HuH-7.5 (cell line): ENCODE measurements at places on chromosomes 3 and 15.

- no peak for DNase-seq
These were observed 67.7 kb downstream of the ARHGEF26 start for GRCh38 chr3:154188846-154189245.

- DNase-seq = no peak
These were observed 119.6 kb upstream of the C15orf61 start for GRCh38 chr15:67401336-67401735.

DNA sequence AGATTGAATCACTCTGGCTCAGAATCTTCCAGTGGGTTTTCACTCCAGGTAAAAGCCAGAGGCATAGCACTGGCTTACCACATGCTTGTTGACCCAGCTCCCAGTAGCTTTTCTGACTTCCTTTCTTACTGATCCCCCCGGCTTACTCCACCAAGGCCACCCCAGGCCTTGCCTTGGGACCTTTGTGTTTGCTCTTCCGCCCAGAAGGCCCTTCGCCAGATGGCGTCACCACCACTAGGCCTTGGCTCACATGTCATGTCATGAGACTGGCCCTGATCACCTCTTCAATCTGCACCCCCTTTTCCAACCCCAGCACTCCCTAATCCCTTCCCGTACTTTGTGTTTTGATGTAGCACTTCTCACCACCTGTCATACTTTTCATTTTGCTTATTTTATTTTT lies 98.5 kb upstream of the UMPS start:
- no peak for DNase-seq

- DNase-seq = no peak
These were observed 43.1 kb upstream of the SLC25A36 start for GRCh38 chr3:140898340-140899180.

DNA sequence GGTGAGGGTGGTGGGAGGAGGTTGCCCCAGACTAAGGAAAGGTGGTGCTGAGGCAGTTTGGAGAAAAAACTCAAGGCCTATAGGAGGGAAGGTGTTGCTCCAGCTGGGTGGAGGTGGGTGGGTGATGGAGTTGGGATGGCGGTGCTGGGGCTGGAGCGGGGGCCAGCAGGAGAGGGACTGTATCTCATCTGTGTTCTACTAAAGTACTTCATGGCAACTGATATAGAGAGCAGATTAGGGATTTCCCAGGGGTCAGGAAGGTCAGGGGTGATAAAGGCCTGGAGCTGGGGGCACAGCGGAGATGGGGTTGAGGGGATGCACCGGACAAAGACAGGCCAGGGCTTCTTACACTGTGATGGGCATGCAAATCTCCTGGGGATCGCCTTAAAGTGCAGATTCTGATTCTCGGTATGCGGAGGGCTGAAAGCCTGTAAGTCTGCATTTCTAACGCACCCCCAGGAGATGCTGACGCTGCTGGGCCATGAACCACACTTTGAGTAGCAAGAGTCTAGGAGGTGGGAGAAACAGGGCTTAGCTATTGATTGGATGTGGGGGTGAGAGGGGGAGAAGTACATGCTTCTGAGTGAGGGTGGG lies 4.2 kb downstream of the KLHL40 start:
- DNase-seq = no peak

GRCh38 chr3:137409584-137409983 lies 354.5 kb upstream of the SOX14 start:
- no peak for DNase-seq

DNA sequence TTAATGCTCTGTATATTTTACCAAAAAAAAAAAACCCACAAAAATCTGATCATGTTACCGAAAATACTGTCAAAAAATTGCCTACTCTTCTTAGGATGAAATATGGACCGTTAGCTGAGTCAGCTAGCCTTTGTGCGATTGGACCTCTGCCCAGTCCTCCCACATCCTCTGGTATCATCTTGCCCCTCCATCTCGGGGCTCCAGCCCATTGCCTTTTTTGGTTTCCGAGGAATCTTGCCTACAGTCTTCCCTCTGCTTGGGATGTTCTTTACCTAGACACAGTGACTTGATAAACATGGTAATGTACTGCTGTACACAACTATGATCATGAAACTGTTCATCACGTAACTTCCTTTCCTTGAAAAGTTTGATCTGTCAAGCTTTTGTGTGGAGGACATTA lies 371.4 kb downstream of the SV2B start:
- DNase-seq = no peak

GRCh38 chr15:38414357-38414756 lies 39.6 kb upstream of the FAM98B start:
- DNase-seq = peak; percentile 22

DNA sequence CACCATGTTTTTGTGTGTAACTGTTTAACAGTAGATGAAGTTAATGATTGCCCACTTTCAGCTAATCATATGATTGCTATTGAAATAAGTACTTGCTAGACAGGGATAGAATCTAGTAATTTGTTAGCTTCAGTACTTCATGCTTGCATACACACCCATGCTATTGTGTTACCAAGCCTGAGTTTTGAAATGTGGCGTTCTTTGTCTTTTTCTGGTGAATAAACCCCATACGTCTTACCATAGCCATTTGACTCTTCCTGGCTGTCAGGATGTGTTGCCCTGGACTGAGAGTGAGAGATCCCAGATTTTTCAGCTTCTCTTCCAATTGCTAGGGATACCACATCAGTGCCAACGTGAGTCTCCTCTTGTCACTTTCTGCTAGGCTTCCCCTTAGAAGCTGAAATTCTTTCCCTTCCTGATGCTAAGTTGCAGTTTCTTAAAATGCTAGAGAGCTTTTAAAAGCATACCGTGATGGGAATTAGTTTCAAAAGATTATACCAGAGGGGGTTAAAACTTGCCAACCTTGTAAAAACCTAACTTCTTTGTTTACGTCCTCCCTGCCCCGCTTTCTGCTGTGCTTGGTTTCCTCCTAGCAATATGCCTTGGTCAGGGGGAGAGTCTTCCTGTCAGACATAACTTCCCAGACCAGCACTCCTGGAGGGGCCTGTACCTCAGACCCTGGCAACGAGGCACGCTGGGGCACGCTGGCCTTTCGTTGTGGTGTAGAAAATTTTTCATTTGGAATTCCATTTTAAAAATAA lies 62.9 kb upstream of the ULK4 start:
- DNase-seq = no peak

DNA sequence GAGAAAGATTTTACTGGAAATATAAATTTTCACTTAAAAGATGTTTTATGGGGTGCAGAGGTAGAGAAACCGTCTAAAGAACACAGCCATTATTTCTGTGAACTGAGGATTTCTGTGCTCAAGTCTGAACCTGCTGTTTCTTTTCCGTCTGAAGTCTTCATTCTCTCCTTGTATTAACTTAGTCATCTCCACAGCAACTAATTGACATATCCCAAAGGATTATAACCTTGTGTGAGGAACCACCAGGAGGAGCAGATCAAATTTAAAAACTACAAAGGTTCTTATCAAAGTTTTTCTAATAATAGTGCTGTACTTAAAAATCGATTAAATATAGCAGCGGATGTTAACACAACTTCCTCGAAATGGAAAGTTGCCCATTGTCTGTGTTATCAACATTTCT lies 31.1 kb upstream of the ICE2 start:
- DNase-seq = no peak

GRCh38 chr15:32098033-32098432 lies 67.7 kb downstream of the CHRNA7 start:
- DNase-seq = no peak

DNA sequence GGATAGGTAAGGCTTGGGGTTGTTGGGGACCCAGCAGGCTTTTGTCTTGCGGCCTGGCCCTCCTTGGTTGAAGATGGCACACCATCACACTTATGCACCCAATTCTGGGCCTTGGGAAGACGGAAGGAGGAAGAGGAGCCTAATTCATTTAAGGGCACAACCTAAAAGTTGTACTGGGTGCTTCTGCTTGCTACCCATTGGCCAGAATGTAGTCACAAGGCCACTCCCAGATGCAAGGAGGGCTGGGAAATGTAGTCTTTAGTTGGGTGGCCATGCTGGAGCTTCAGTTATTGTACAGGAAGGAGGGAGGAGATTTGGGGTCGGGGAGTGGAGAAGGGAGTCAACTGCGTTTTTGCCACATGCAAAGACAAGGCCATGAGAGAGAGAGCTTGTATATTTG lies 109.2 kb downstream of the TMEM266 start:
- DNase-seq = no peak

DNA sequence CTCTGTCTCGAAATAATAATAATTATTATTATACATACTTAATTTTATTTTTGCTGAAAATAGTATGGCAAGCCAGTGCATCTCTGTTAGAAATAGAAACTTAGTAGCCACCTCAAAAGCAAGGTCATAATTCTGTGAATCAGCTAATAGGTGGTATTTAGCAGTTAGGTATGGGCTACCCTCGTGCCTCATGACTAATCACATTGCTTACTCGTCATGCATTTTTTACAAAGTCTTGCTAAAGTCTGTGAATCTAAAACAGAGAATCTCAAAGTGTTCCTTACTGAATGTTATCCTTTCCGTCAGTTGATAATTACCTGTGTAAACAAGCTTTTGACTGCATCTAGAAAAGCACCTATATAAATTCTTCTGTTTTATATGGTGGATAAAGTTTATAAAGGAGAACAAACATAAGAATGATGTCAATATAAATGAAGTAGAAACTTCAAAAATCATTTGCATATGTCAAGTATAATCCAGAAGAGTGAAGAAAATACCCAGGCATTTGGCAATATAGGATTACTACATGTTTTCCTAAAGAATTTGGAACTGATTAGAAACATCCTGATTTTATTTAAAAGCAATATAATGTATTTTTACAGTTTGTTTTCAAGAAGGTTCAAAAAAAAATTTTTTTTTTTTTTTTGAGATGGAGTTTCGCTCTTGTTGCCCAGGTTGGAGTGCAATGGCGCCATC lies 6.2 kb downstream of the PPARG start:
- no peak for DNase-seq

DNA sequence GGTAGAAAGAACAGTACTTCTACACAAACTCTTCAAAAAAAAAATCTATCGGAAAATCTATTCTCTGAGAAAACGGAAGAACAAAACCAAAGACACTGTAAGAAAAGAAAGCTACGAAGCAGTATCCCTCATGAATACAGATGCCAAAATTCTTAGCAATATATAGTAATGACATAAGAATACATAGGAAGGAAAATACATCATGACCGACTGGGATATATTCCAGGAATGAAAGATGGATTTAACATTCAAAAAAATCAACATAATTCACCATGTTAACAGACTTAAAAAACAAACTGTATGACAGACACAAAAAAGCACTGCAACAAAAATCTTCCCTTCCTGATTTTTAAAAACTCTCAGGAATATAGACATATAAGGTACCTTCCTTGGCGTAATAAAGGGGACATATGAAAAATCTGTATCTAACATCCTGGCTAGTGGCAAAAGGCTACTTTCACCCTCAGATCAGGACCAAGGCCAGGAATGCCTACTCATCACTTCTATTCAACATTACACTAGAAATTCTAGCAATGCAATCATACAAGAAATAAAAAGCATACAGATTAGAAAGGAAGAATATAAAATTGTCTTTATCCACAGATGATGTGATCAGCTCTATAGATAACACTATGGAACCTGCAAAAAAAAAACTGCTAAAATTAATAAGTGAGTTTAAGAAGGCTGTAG lies 77.6 kb upstream of the XXYLT1 start:
- no peak for DNase-seq

GRCh38 chr3:100149130-100149529 lies 34.8 kb upstream of the FILIP1L start:
- no peak for DNase-seq

DNA sequence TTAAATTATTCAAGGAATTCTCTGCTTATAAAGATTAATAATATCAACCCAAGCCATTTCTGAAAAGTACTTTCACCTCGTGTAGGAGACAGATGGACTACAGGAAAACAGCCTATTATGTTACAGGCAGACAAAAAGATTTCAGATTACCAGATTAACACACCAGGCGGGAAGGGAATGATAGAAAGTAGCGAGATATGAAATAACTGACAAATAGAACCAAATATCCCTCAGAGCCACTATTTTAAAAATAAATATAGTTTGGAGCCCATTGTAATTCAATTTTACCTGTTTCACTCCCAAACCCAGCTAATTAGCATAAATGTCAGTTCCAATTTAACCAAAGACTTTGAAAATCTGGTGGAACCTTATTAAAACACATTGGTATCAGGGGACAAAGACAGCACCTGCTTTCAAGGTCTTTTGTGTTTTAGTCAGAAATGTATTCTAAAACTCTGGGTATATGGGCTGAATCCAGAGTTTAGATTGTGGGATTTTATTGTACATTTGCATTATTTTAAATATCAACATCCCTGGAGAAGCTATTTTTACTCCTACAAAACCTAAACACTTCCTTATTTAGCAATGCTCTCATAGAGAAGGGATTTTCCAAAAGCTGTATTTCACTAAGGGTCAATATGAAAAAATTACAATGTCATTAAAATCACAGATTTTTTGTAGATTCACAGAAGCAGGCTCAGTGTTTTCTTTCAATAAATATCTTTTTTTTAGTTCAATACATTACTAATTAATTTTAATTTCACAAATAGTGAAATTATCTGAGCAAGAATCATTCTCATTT lies 138.4 kb downstream of the TNIK start:
- no peak for DNase-seq

DNA sequence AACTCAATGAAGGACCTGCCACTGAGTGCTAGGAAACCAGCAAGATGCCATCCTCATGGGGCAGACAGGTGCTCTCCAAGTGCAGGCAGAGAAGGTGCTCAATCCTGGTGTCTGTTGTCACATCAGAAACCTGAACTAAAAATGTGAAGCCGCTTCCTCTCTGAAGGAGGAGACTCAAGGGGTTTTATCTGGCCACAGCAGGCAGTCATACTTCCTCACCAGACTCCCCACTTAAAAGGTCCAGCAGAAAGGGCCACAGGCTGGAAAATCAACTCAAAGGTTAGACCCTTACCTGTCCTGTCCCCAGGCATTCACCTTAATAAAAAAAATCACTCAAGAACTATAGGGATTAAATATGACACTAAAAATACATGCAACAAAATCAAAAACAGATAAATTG lies 4.8 kb downstream of the CCDC12 start:
- DNase-seq = no peak

GRCh38 chr3:36837089-36837488 lies 72.7 kb upstream of the DCLK3 start:
- DNase-seq = no peak

- DNase-seq = no peak
These were observed 34.5 kb downstream of the IL17RD start for GRCh38 chr3:57130571-57131209.

DNA sequence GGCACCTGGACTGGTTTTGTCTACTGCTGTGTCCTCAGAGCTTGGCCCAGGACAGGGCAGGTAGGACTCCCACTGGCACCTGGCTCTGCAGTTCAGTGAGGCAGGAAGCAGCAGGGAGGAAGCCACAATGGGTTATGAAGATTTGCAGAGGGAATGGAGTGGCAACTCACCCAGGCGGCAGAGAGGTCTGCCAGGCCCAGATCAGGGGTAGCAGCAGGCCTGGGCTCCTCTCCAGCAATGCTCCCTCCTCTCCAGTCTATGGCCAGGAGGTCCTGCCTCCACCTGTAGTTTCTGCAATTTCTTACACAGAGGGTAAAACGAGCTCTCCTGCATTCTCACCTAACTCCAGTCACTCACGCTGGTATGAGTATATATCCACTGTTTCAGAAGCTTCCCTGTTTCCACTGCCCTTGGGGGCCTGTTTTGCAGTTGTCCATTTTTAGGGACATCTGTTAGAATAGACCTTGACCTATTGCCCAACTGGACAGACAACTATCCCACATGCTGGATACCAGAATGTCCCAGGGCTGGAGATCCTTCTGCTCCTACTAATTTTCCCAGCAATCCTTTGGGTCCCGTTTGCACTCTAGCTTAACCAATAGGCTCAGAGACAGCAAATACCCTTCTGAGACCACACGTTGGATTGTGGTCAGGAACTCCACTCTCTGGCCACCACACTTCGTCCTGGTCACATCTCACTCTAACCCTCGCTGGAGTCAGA lies 35.2 kb downstream of the HMCES start:
- peak; percentile 40 for DNase-seq

GRCh38 chr15:41957021-41957897 lies 15.1 kb downstream of the EHD4 start:
- DNase-seq = no peak
